ENCODE measurements at places on chromosomes 2 and 18.

DNA sequence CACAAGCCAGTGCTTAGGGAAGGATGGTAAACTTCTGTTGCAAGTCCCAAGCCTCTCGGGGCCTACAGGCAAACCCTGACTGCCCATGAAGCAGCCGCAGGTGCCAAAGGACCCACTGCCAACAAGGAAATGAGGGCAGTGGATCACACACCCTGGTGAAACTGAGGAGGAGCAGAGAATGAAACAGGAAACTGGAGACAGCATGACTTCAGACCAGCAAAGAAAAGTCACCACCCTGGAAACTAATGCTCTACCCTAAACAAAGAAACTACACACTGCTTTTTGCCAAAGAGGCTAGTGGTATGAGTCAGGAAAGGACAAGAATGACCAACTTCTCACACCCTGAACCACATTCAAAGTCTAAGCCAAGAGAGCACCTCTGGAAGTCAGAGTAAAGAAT lies 97.2 kb downstream of the MYO5B start:
- DNase-seq: no peak

DNA sequence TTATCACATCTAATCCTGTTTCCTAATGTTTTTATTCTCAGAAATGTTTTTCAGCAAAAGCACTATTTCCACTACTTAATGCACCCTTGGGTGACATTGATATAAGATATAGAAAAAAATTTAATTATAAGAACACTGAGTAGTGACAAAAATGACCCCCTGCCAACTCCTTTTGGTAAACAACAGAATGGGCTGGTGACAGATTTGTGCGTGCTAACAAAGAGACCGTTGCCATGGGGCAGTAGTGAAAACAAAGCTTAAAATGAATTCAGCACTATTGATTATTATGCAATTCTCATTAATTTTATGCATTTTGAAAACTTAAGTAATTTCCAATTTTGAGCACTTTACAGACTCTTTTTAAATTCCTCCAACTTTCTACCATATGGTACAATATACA lies 33.1 kb downstream of the RDH14 start:
- no peak for DNase-seq

DNA sequence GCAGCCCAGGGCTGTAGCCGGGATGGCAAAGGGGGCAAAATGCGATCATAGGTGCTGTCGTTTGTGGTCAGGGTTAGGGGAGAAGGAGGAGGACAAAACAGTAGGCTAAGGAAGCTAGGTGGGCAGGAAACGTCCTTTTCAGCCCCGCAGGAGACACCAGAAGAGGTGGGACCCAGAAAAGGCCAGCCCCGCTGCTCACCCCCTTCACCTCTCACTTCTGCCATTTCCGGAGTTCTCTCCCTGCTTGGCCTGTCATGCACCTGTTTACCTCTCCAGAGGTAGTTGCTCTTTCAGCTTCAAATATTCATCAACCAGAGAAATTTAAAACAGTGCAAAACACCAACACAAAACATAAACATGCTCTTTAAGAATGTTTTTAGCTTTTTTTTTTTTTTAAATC lies 849 bp downstream of the AQP4 start:
- no peak for DNase-seq

- DNase-seq: no peak
Measured at GRCh38 chr18:56929886-56930285, 217.0 kb upstream of the BOD1L2 start.

DNA sequence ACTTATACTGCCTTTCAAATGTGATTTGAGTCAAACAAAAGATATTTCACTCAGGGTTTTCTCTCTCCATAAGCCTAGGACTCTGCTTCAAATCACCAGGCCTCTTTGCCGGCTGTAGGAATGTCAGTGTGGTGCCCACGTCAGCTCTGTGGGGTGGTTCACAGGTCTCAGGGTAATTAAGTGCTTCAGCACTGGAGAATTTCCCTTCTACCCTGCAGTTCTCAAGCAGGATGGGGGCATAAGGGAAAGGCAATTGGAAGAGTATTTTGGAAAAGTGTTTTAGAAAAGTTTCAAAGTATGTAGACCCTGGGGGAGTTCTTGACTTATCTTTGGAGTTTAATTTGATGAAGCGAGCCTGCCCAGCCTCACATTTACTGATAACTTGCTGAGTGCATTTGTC lies 9.6 kb downstream of the CNGA3 start:
- no peak for DNase-seq

GRCh38 chr2:64023485-64024258 lies 4.4 kb upstream of the VPS54 start:
- no peak for DNase-seq

DNA sequence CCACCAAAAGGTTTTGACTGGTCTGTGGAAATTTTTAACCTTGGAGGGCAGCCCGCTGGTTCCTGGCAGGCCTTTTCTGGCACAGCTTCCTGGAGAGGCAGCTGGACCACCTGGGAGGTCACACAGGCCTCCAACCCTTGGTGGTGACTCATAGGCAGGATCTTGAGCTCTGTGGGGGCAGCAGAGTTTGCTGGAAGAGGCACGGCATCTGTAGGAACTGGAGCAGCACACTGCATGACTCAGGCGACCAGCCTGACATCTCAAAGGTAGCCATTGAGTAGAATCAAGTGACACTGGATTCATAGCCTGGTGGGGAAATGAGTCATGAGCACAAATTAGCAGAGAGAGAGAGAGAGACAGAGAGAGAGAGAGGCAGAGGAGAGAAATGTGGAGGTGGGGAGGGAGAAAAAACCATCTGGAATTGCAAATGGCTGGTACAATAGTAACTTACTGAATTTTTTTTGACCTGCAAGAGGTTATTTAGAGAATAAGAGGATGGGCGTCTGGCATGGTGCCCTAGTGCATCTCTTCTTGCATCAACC lies 57.4 kb downstream of the TRPM8 start:
- no peak for DNase-seq

GRCh38 chr2:127110985-127111384 lies 4.0 kb upstream of the BIN1 start:
- DNase-seq: no peak

- DNase-seq: no peak
Measured at GRCh38 chr18:78757014-78757413, 222.6 kb upstream of the SALL3 start.

DNA sequence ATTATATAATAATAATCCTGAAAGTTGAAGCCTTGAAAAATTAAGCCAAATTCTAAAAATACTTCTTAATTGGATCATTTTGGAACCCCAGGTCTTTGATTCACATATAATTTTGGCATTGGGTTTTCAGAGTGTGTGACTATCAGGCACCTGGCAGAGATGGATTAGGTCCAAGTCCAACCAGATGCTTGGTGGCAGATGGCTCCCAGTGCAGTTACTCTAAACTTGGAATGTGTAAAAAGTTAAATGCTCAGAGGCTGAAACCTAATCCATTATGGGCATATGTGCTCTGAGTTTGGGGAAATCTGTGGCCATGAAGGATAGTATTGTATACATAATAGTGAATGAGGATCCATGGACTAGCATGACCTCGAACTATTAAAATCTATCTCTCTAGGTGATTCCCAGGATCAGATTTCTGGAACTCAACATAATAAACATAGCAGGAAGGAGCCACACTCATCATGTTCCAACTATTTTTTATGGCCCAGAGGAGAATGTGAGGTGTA lies 333.0 kb downstream of the RPRM start:
- no peak for DNase-seq

DNA sequence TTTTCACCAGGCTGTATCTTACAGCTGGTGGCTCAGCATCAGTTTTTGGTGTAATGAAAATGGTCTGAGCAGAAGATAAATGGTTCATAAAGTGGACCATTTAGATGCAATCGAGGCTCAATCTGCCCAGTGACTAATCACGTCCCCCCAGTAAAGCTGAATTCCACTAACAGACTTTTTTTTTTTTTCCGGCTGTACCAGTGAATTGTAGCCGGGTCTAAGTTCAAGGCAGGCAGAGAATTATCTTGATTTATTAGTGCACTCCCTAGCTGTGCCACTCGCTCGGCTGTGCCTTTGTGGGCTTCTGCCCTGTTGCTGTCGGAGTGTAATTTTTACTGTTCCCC lies 215.1 kb upstream of the POU3F3 start:
- DNase-seq: no peak

GRCh38 chr2:45777996-45778719 lies 126.7 kb downstream of the PRKCE start:
- DNase-seq: no peak

DNA sequence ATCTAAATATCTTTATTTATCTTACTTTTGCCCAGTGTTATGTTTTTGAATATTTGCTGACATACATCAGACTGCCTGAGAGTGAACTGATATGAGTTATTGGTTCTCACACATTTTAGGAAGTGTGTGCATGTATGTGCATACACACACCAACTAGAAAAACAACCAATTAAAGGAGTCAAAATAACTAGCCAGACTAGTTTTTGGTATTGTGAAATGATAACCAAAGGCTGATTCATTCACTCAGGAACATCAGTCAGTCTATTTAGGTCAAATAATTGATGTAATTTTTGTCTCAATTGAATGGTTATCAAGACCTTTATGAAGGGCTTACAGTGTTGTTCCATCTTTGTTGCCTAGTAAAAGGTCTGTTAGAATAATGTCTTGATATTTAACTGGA lies 369.3 kb upstream of the VRK2 start:
- DNase-seq: no peak

- no peak for DNase-seq
Measured at GRCh38 chr2:137535897-137536296, 428.4 kb upstream of the HNMT start.

GRCh38 chr18:47492691-47493090 lies 241.2 kb upstream of the SKOR2 start:
- no peak for DNase-seq

- no peak for DNase-seq
Measured at GRCh38 chr2:35168351-35168750, 1187.2 kb upstream of the CRIM1 start.

DNA sequence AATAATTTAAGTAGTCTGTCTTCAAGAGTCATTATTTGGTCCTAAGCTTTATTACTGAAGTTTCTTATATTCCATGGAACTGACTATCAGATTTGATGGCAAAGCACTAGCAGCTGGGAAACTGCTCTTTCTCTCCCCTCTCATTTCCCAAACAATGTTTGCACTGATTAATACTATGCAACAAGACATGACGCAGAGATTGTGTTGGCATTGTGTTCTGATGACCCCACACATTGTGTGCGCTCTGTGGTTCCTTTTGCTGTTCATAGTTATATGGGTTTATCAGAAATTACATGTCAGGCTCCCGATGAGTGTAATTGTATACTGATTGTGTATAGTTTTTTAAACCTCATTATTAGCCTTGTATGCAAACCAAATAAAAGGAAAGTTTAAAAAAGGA lies 331.6 kb upstream of the FANCL start:
- no peak for DNase-seq

- no peak for DNase-seq
Measured at GRCh38 chr18:60623331-60623730, 250.8 kb upstream of the MC4R start.

- no peak for DNase-seq
Measured at GRCh38 chr18:12011957-12012549, 30.7 kb downstream of the IMPA2 start.

GRCh38 chr2:121524685-121525425 lies 5.8 kb upstream of the RNU4ATAC start:
- DNase-seq: no peak

GRCh38 chr2:216692636-216693413 lies 2.5 kb downstream of the IGFBP5 start:
- DNase-seq: peak; percentile 71

DNA sequence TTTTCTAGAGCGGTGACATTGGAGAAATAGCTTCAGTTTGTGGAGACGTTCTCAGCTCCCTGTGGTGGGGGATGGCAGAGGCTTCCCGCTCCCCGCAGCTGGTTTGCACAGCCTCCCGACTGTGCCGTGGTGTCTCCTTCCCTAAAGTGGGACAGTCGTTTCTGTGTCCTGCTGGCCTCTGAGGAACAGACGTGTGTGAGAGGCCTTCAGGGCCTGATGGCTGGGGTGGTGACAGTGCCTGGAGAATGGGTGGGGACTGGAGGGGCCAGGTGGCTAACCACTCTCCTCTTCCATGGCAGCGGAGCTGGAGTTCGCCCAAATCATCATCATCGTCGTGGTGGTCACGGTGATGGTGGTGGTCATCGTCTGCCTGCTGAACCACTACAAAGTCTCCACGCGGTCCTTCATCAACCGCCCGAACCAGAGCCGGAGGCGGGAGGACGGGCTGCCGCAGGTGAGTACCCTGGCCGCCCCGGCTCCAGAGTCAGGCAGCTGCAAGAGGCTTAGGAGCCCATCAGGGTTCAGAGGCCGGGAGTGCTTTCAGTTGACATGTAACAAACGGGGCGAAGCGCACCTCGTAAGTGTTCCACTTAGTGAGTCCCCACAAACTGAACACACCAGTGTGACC lies 105.4 kb downstream of the FAM210A start:
- no peak for DNase-seq

GRCh38 chr2:29688429-29688828 lies 233.0 kb downstream of the ALK start:
- DNase-seq: no peak

GRCh38 chr2:162211732-162212131 lies 31.5 kb downstream of the FAP start:
- DNase-seq: no peak

DNA sequence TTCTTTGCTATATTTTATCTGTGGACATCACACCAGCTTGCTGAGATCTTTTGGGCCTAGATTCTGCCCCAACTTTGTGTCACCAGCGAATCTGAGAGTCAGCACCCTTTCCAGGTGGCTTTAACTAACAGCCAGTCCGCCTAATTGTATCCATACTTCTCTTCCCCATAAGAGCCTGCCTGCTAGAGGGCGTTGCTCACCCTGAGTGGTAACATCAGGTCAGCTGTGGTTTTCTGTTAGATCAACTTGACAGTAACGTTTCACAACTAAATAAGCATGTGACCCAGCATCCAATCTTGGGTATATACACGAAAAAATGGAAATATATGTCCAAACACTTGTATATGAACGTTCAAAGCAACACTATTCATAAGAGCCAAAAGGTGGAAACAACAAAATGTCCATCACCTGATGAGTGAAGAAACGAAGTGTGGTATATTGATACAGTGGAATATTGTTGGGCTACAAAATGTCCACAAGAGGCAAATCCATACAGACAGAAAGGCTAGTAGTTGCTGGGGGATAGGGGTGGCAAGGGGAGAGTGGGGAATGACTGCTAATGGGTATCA lies 24.9 kb downstream of the EFHD1 start:
- no peak for DNase-seq

DNA sequence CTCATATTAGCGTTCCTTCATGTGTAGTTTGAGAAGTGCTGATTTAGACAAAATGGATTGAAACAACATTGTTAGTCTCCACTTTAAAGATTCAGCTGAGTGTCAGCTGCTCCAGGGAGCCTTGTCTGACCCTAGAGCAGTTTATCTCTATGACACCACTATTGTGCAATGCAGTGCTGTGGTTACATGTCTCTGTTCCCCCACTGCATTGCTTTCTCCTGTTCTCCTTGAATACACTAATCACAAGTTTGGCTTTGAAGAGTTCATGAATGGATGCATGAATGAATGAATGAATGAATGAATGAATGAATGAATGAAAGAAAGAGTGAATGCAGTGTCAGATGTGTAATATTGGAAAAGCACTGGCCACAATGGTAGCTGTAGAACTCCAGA lies 38.3 kb downstream of the GCG start:
- no peak for DNase-seq

Measured in activated T-cell treated with anti-CD3 and anti-CD28 coated beads for 4 hours (primary cell).